ENCODE measurements at places on chromosomes 6 and 20.
A peak's percentile ranks its signal among the peaks of the same experiment; 100 is the strongest.

DNA sequence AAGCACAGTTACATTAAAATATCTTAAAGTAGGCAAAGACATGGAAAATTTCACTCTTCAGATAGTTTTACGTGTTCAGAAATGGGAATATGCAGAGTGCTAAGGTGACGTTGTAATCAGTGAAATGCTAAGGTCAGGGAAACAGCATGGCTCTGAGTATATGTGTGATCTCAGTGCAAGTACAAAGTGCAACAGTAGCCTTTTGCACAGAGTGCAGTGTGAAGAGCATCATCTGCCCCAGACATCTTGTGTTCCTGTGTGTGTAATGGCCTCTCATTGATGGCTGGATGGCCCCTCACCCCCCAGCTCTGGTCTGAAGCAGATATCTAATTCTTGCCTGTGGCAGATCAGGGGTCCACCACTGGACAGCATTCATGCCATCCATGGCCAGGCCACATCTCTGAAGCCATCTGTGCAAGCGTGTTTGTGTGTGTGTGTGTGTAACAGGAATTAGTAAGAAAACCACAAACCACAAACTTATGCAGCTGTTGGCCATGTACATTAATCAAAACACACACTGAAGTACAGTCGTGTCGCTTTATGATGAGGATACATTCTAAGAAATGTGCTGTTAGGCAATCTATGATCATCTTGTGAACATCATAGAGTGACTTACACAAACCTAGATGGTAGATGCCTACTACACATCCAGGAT is 165.1 kb downstream of the RALGAPA2 start:
- DNase-seq, result no peak

GRCh38 chr20:39849171-39849570 is 839.9 kb downstream of the MAFB start:
- no peak for DNase-seq

DNA sequence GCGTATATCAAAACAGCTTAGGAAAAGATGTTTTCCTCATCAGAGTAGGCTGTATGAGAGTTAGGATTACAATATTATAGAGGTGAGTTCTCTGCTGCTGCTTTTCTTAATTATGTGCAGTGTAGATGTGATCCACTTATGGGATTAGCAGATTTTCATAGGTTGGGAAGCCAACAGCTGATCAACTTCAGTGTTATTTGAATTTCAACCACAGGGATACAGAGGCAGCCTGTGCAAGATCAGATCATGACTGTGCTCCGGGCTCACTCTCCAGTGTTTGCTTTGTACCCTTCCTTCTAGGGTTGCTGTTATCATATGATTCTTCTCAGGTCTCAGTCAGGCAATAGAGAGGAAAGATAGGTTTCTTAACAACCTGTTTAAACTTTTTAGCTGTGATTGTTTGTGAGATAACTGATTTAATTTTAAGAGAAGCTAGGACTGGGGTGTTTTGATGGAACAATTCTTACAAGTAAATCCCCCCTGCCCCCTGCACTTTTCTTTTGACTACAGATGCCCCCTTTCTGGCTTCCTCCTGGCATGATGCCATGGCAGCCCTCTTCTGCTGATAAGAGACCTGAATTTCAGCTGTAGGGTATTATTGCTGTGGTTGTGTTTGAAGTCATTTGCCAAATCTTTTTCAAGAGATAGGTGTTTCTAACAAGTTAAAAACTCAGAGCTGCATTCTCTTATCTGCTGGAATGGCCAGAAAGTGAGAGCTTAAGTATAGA is 8.5 kb downstream of the RNF8 start:
- no peak for DNase-seq

GRCh38 chr6:153503810-153504209 is 372.7 kb upstream of the RGS17 start:
- no peak for DNase-seq

DNA sequence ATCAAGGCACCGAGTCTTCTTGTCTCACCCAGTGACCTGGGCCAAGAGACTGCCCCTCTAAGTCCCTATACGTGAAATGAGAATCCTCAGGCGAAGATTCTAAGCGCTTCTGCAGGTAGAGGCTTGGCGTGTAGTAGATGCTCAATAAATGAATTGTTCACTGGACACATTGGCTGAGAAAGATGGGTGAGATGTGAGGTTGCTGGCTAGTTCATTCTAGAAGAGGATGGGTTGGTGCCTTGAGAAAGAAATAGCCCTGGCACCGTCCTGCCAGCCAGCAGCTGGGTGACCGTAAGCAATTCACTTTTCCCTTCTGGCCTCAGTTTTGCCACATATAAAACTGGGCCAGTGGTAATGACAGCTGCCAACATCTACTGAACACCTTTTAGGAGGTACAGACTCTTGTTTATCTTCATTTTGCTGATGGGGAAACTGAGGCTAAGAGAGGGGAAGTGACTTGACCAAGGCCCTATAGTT is 1.4 kb downstream of the SRC start:
- DNase-seq, result no peak

DNA sequence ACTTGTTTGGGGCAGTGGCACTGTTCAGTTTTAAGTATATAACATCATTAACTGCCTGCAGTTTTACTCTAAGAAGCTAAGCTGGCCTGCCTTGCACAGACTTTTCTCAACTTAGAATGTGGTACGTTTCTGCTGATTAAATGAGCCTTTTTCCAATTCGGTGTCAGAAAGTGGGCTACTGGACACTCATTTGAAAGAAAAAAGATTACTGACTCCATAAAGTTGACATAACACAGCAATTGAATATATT is 2.1 kb downstream of the ZMYND8 start:
- DNase-seq, result no peak

GRCh38 chr6:78746457-78746856 is 120.9 kb upstream of the IRAK1BP1 start:
- no peak for DNase-seq

DNA sequence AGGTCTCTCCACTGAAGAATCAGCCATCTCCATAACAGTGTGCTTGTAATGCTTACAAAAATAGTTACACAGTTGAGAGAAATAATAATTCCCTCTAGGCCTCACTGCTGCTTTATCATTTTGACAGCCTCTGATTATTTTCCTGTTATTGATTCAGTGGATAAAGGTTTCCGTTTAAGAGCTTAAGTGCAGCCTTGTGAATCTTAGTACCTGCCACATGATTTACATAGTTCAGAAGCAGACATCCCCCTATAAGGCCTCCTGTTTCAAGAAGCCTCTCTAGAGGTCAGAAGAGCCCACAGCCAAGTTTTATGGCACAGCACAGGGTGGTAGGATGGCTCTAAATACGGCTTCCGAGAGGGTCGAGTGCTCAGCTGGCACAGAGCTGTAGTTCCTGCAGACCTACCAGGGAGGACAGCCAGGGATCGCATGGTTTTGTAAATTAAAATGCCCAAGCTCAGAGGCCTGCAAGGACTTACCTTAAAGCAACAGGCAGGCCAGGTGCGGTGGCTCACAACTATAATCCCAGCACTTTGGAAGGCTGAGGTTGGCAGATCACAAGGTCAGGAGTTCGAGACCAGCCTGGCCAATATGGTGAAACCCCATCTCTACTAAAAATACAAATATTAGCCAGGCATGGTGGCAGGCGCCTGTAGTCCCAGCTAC is 17.6 kb upstream of the PYGB start:
- DNase-seq, result no peak

GRCh38 chr20:36873498-36874189 is 2.3 kb upstream of the TLDC2 start:
- no peak for DNase-seq

- no peak for DNase-seq
These were observed 3.4 kb downstream of the LINC00237 start for GRCh38 chr20:21102603-21103311.

GRCh38 chr6:120826253-120826652 is 508.0 kb downstream of the TBC1D32 start:
- DNase-seq, result no peak

DNA sequence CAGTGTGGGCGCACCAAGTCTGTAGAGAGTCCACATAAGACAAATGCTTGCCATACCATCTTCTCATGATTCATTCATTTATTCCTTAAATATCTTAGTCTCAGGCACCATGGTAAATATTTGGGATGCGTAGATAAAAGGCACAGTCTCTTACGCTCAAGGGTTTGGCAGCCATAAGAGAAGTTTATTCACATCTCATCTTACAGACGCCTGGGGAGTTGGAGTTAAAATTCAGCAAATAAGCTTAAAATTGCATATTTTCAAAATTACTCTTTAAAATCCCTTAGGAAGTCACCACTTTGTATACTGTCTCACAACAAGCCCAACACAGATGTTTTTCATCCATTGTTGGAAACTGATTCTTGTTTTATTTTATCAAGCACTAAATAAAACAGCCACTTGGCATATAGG is 363.3 kb downstream of the KIF16B start:
- no peak for DNase-seq

GRCh38 chr20:828987-829386 is 4.5 kb upstream of the FAM110A start:
- DNase-seq, result no peak

- DNase-seq, result no peak
These were observed 10.2 kb downstream of the COL10A1 start for GRCh38 chr6:116115781-116116180.

- no peak for DNase-seq
These were observed 23.9 kb upstream of the ASXL1 start for GRCh38 chr20:32333988-32334885.

DNA sequence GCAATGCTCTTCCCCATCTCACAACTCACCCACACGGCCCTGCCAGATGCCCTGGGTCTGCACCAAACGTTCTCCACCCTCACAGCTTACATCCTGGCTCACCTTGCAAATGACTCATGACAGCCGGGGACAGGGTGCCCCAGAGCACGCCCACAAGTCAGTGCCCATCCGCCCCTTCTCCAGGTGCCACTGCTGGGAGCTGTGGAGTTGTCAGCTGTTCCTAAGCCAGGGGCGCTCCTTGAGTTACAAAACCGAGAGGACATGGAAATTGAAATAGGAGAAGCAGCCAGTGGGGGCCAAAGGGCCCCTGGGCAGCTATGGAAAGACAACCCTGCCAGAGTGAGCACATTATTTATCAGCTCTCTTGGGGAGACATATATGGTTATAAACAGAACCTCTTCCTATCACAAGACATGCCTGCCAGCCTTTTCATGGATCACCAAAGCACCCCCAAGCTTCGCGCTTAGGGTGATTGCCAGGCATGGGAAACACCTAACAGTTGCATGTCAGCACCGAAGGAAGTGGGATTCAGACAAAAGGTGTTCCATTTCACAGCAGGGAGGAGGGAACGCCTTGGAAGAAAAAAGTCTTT is 236.8 kb downstream of the LY86 start:
- DNase-seq, result no peak

- no peak for DNase-seq
These were observed 10.3 kb downstream of the GFRA4 start for GRCh38 chr20:3652676-3653596.

- peak; percentile 22 for DNase-seq
These were observed 646 bp downstream of the RPS6KA2 start for GRCh38 chr6:166626177-166627032.

DNA sequence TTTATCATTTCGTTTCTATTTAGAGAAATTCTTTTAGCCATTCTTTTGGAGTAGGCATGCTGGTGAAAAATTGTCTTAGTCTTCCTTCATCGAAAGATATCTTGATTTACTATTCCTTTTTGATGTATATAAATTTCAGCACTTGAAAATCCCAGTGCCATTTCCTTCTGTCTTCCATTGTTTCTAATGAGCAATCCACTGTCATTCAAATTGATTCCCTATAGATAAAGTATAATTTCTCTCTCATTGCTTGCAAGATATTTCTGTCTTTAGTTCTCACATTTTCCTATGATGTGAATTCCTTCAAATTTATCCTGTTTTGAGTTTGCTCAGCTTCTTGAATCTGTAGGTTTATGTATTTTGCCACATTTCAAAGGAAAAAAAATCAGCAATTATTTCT is 251.1 kb upstream of the CHD6 start:
- no peak for DNase-seq

GRCh38 chr6:114611696-114612095 is 268.9 kb upstream of the HS3ST5 start:
- no peak for DNase-seq

DNA sequence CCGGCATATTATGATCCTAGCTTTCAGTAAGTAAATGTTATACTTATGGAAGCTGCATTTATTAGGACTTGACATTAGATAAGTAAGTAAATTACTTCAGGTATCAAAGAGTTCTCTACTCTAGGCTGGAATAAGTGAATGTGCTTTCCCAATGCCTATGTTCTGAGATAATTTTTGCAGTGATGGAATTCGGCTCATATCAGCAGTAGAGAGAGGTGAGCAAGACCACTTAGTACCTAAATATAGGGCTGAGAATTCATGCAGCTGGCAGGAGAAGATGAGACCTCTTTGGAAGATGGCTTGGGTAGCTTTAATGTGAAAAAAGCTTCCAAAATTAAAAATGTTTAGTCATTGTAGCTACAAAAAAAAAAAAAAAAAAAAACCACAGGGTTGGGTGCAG is 13.3 kb upstream of the BEND3 start:
- no peak for DNase-seq

GRCh38 chr6:163797296-163797845 is 382.9 kb downstream of the QKI start:
- no peak for DNase-seq

DNA sequence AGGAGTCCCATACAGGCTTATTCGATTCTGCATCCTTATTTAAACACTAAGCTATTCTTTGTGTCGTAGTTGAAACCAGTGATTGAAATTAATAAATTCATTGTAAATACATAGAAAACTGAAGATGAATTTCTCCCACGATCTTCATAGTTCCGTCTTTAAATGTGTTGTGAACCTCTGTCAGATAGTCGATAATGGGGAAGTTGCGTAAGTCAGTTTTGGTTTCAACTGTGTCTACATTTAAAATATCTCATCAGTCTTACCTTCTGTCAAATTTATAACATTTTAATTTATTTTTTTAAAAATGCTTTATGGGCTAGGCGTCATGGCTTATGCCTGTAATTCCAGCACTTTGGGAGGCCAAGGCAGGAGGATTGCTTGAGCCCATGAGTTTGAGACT is 12.7 kb downstream of the STX11 start:
- no peak for DNase-seq

GRCh38 chr20:24495266-24495665 is 25.8 kb downstream of the SYNDIG1 start:
- no peak for DNase-seq

DNA sequence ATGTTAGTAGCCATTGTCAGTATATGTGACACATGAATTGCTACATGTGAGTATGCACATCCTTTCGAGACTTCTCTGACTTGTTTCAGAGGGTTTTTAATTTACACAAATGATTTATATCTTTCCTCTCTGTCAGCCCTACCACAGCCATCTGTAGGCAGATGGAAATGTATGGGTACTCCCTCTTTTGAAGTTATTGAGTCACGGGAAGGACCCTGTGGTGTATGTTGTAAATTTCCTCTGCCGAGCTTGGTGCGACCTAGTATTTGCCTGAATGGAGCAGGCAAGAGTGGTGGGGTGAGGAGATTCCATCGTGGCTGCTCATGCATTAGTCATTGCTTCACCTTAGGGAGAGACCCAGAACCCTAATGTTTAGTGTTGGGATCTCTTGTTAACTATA is 171.9 kb downstream of the JARID2 start:
- no peak for DNase-seq

- no peak for DNase-seq
These were observed 117.0 kb downstream of the NFATC2 start for GRCh38 chr20:51425347-51426106.
